CD4-positive, alpha-beta T cell treated with Interleukin-2 at 100 ng/mL for 4 hours (primary cell): ENCODE measurements at places on chromosomes 4 and X.

DNA sequence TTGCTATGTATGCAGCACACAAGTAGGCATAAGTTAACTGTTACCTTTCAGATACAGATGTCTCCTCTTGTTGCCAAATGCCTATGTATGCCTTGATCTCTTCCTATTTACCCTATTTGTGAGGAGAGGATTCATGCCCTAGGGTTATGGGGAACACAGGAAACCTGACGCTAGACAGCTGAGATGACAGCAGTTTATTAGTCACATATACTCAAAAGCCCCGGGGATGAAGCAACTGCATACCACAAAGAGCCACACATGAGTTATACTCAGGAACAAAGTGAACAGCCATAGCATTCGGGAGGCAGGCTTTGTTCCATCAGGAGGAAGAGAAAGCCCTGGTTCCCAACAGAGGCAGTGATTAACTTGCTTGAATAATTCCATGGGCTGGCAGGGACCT lies 1011.7 kb upstream of the PCDH7 start:
- no peak for DNase-seq

- no peak for DNase-seq
These were observed 426 bp downstream of the SLBP start for GRCh38 chr4:1711571-1712215.

DNA sequence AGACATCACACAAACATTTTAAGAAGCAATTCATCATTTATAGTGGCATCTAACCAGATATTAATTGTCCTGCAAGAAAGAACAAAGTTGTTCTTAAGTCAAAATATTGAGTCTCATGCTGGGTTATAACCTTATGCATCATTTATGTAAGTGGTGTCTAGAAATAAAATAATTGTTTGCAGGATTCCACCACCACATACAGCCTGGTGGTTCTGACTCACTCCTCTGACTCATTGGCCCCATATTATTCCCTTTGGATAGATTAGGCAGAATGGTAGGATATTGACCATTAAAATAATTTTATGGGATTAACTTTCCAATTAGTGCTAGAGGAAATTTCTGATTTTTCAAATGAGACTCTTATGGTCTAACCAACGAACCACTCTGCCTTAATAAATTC lies 384.5 kb downstream of the GRXCR1 start:
- DNase-seq: no peak

- DNase-seq: no peak
These were observed 33.7 kb upstream of the MSANTD1 start for GRCh38 chr4:3215256-3215655.

DNA sequence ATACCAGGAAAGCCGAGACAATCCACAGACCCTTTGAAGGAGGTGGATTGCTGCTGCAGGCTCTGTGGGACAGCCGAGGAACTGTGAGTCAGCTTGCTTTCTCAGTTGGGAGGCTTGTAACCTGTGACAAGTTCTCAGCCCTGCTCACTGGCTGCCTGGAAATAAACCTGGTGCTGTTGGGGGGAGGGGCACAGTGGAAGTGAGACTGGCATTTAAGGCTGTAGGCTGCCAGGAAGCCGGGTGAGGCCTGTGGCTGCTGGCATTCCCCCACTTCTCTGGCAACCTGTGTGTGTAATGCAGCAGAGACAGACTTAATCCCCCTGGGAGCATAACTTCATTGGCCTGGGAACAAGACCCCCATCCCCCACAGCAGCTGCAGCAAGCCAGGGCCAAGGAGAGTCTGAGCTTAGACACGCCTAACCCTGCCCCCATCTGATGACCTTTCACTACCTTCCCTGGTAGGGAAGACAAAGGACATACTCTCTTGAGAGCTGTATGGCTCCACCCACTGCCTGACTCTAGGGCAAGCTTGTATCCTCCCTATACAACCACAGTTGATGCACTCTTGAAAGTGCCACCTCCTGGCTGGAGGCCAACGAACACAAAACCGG lies 64.1 kb downstream of the ALPK1 start:
- DNase-seq: no peak
